ENCODE measurements at places on chromosomes 7 and 10. TPM values are rescaled to one million over a fixed set of nuclear protein-coding genes. Genes with fewer than 3 reads are reported as not detected.

DNA sequence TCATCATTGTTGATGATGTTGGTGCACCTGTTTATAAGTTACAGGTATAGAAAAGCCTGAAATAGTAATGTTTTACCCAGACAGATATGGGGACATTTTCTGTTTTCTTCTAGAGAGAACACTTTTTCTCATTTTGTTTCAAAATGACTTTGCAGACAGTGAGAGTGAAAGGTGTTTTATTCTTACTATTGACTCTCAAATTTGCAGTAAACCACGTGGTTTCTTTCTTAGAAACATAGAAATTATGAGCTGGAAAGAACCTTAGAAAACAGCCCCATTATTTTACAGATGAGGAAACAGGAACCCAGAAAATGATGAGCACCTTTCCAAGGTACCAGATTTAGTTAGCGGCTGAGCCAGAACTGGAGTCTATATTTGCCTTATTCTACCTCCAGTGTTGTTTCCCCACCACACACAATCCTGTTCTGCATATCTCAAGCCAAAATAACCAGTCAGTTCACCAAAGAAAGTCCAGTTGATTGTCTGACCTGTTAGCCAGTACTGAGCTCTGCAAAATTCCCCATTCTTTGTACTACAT is 138.9 kb upstream of the AHR start:
- H3K27ac ChIP-seq: no peak overlapping the region
- H3K4me1 ChIP-seq: no peaks in the 10 kb centered on the region
- H3K36me3 ChIP-seq: no peaks in the 10 kb centered on the region
- H3K4me3 ChIP-seq: no peak overlapping the region

GRCh38 chr7:38796626-38797501 is 112.1 kb downstream of the VPS41 start:
- H3K27ac ChIP-seq: no peak overlapping the region
- DNase-seq: peak; percentile 25
- H3K36me3 ChIP-seq: peaks cover 10% of the 10 kb centered on the region

DNA sequence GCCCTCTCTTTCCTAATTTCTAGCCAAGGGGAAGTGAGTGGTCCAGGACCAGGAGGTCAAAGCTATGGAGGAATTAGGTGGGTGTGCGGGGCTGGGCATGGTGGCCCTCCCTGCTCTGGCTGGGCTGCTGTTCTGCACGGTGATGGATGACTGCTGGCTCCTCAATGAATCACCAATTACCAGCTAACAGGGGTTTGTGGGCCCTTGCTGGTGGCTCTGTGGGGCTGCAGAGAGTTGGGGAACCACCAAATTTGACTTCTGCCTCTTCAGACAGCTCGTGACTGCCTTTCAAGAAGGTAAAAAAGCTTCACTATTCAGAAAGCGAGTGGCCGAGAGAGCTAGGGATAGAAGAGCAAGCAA is 35.0 kb upstream of the HABP2 start:
- no peak for DNase-seq
- no peaks in the 10 kb centered on the region for H3K27me3 ChIP-seq
- no peaks in the 10 kb centered on the region for H3K4me1 ChIP-seq
- no peak overlapping the region for H3K27ac ChIP-seq

DNA sequence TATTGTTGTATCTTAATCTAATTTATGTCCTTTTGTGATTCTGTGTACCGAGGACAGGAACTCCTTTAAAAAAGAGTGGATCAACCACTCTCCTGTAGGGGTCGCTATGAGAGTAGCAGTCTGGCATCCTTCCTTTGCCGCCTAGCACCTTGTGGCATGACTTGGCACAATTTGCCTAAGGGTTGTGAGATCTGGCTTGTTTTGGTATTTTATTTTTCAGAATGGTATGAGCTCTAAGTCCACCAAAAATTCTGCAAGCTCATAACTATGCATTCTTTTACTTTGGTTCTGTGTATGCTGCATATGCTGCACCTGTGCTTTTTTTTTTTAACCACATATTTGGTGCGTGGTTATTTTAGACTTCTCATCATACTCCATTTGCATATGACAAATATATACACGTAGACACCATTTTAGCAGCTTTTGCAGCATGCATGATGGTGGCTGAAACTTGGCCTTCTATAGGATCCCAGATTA is 112.8 kb downstream of the CDK14 start:
- no peak overlapping the region for H3K27ac ChIP-seq
- H3K4me3 ChIP-seq: no peak overlapping the region
- no peaks in the 10 kb centered on the region for H3K27me3 ChIP-seq
- H3K36me3 ChIP-seq: no peaks in the 10 kb centered on the region

DNA sequence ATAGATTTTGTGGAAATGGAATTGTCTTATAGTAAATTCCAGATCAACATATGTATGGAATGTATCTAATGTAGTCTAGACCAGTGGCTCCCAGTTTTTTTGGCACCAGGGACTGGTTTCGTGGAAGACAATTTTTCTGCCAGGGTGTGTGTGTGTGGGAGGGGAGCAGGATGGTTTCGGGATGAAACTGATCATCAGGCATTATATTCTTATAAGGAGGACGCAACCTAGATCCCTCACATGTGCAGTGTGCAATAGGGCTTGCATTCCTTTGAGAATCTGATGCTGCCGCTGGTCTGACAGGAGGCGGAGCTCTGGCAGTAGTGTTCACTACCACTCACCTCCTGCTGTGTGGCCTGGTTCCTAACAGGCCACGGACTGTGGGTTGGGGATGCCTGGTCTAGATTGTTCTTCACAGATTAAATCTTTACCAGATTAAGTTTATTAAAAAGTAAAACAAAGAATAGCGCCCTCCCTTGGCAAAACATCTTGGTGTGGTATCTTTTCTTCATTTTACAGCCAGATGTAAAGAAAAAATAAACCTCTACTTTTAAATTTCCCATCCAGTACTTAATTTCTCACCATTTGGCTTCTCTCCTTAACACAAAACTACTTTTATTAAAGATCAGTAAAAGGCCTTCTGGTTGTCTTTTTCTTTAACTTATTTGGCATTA is 48.4 kb downstream of the SEPTIN7 start:
- peaks cover 10% of the 10 kb centered on the region for H3K36me3 ChIP-seq
- no peak overlapping the region for H3K4me3 ChIP-seq
- H3K27ac ChIP-seq: no peak overlapping the region
- no peaks in the 10 kb centered on the region for H3K27me3 ChIP-seq
- DNase-seq: no peak
- no peaks in the 10 kb centered on the region for H3K4me1 ChIP-seq

DNA sequence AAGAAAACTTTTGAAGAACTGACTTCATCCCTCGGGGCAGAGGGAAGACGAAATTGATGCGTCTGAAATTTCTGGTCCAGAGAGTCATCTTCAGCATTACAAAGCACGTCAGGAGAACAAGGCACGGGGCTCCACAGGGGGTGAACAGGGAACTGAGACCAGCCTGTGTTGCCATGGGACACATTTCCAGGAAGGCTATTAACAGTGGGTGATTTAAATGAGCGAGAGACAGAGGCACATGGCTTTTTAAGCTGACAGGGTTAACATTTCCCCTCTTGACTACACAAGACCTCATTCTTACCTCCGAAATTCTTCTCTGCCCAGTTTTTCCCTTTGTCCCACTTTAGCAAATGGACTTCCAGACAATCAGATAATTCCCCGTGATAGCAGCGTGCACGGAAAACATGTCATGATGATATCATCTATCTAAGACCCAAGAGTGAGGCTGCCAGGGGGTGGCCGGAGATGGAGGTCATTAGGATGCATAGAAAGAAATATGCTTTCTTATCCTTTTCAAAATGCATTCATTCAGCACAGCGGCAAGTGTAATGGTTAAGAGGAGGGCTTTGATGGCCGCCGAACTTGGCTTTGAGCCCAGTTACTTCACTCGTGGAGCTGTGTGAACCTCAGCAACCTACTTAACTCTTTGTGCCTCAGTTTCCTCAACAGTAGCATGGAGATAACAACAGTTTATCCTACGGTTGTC is 248.0 kb downstream of the PRPF18 start:
- DNase-seq: no peak
- peaks cover 6% of the 10 kb centered on the region for H3K27me3 ChIP-seq
- H3K4me1 ChIP-seq: no peaks in the 10 kb centered on the region
- H3K4me3 ChIP-seq: no peak overlapping the region

GRCh38 chr7:24764972-24765744 is 7.9 kb upstream of the GSDME start:
- H3K27ac ChIP-seq: no peak overlapping the region
- peaks cover 3% of the 10 kb centered on the region for H3K4me1 ChIP-seq
- DNase-seq: no peak
- H3K36me3 ChIP-seq: no peaks in the 10 kb centered on the region
- H3K27me3 ChIP-seq: no peaks in the 10 kb centered on the region

DNA sequence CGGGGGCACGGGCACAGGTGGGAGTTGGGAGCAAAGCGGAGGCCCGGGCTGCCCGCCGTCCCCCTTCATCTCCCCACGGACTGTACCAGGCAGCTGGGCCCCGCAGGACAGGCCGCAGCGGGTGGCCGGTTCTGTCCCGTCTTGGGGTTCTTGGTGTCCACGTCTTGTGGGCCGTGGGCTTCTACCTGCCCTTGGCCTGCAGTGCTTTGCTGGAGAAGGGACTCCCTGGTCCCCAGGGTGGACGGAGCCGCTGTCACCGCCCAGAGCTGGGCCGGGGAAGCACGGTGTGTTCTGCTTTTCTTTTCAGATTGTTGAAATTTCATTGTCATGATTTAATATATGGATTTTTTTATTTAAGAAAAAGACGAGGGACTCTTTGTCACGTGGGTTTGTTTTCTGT is 11.8 kb downstream of the MAFK start:
- H3K36me3 ChIP-seq: peaks cover 37% of the 10 kb centered on the region
- H3K4me1 ChIP-seq: peaks cover 6% of the 10 kb centered on the region
- no peaks in the 10 kb centered on the region for H3K27me3 ChIP-seq
- DNase-seq: no peak
- no peak overlapping the region for H3K4me3 ChIP-seq

DNA sequence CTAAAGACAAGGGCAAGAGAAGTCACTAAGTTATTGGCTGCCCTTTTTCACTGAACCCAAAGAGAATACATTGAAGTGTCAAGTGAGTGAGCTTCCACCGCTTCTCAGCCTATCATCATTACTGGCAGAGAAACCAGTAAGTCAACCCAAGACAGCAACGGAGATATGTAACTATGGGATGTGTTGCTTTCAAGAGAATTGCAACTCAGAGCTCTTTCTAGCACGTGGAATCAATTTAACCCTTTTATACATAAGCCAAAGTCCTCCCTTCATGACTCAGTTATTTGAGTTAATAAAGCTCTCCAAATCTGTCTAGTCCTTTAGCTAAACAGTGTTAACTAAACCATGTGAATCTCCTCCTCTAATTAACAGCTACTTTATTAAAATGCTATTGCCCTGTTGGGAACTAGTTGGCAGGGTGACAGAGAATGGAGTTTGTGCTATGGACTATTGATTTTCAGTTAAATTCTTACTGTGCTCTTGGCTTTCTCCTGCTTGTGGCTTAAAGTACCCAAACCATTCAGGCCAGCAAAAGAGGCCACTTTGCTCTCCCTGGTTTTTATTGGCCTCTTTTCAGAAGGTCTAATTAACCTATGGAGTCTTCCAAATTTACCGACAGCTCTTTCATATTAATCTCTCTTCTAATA is 287.7 kb downstream of the NRG3 start:
- H3K4me1 ChIP-seq: no peaks in the 10 kb centered on the region
- DNase-seq: no peak
- no peaks in the 10 kb centered on the region for H3K36me3 ChIP-seq
- no peak overlapping the region for H3K4me3 ChIP-seq

DNA sequence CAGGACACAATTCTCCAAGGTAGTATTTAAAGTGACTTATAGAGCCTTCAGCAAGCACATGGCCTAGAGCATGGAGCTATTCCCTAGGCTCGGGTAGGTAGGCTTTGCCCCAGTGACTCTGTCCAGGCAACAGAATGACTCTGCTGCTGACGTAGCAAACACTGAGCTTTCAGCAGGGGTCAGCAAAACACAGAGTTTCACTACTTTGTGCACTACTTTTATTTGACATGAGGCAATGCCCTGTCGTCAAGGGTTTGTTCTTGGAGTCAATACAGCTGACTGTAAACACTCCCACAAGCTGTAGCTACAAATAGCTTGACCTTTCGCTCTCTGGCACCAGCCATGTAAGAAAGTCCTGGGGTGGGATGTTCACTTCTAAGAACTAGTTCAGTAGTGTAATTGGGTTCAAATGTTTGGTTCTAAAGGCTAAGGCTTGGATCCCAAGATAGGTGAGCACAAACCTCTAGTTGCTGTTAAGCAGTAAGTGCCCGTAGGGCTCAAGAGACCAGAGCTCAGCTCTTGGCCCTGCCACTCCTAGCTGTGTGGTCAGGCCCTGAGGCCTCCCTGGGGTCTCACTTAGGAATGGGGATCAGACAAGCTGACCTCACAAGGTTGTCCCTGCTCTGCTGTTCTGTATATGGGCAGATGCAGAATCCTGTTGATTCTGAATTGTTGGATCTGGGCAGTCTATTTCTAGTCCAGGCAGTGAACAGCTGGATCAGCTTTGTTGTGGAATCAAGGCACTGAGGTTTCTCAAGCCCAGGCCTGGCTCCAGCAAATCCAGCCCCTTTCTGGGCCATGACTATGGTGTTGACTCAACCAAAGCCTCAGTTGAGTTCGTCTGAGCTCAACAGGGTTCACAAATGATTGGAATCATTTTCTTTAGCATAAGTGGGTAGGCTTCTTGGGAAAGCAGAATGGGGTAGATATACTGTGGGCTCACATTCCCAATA is 10.7 kb downstream of the NODAL start:
- H3K27ac ChIP-seq: no peak overlapping the region
- no peak overlapping the region for H3K4me3 ChIP-seq
- H3K27me3 ChIP-seq: no peaks in the 10 kb centered on the region
- no peaks in the 10 kb centered on the region for H3K4me1 ChIP-seq

DNA sequence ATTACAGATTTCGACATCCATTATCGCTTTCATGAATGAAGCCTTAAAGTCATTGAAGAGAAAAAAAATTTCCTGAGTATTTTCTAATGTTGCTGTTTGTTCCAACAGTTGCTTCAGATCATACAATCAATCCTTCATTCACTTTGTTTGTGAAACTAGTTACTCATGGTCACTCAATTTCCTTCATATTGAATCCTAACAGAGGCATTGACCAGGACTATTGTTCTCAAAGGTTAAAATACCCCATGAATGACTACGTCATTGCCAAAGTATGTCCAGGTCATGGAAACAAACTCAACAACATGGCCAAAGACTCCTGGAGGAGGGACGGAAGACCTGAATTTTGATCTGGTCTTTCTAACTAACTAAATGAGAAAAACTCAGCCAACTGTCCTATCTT is 54.0 kb upstream of the ABCB5 start:
- H3K36me3 ChIP-seq: no peaks in the 10 kb centered on the region
- H3K4me1 ChIP-seq: no peaks in the 10 kb centered on the region
- no peak overlapping the region for H3K27ac ChIP-seq
- no peak for DNase-seq

DLX6 gene
- polyA plus RNA-seq: not detected

BMI1 gene
- polyA plus RNA-seq: 62.7 TPM
